ENCODE measurements at places on chromosomes 7 and 10. TPM values are rescaled to one million over a fixed set of nuclear protein-coding genes. Genes with fewer than 3 reads are reported as not detected.

DNTT gene
- not detected for total RNA-seq

ZNF33B gene
- 83.4 TPM for total RNA-seq

SPDYE11 gene
- total RNA-seq = not detected

DOCK1 gene
- 29.3 TPM for total RNA-seq

CNPY1 gene
- not detected for total RNA-seq

EFCAB10 gene
- total RNA-seq = not detected

ANKRD1 gene
- 0.12 TPM for total RNA-seq

SHH gene
- total RNA-seq = 0.61 TPM

CUBN gene
- 1.3 TPM for total RNA-seq

FAM20C gene
- 8.9 TPM for total RNA-seq

OR2A42 gene
- not detected for total RNA-seq

MMD2 gene
- not detected for total RNA-seq

PPP1R17 gene
- not detected for total RNA-seq

SCD gene
- 13.3 TPM for total RNA-seq

MRPS16 gene
- 28.7 TPM for total RNA-seq

SLC26A4 gene
- 0.40 TPM for total RNA-seq

SPDYE5 gene
- total RNA-seq = not detected

NRF1 gene
- total RNA-seq = 6.9 TPM

C10orf67 gene
- 0.08 TPM for total RNA-seq

PRSS37 gene
- total RNA-seq = not detected

TMEM176B gene
- 34.3 TPM for total RNA-seq

GNAT3 gene
- not detected for total RNA-seq

STK31 gene
- total RNA-seq = 0.28 TPM

SPACDR gene
- total RNA-seq = not detected

CLEC5A gene
- 5.3 TPM for total RNA-seq

DKK1 gene
- total RNA-seq = not detected

TBX20 gene
- not detected for total RNA-seq

CACNB2 gene
- total RNA-seq = 5.0 TPM
